ENCODE measurements at places on chromosomes 11 and 22.

GRCh38 chr22:50699001-50699755 is 26.6 kb downstream of the SHANK3 start:
- no peak for DNase-seq

GRCh38 chr11:9385327-9385899 is 961 bp downstream of the IPO7 start:
- no peak for DNase-seq

DNA sequence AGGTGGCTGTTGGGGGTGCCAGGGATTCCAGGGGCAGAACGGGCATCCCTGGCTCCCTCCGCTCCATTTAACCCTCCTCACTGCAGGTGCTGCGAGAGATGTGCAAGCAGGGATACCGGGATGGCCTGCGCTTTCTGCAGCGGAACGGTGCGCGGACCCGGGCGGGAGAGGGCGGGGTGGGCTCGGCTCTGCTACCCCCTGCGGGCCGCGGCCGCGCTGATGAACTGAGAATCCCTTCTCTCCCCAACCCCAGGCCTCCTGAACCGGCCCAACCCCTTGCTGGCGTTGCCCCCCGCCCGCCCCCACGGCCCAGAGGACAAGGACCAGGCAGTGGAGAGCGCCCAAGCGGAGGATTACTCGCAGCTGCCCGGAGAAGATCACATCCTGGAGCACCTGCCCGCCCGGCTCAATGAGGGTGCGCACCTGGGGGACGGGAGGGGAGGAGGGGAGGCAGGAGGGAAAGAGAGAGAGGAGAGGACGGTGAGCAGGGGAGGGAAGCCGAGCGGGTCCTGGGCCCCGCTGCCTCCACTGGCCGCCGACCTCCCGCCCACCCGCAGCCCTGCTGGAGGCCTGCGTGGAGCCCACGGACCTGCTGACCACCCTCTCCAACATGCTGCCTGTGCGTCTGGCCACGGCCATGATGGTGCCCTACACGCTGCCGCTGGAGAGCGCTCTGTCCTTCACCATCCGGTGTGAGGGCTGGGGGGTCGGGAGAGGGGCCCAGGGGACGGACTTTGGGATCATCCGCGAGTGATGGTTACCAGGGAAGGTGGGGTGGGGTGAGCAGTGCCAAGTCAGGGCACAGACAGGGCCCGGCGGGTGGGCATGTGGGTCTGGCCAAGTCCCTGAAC is 4.1 kb upstream of the CRACR2B start:
- no peak for DNase-seq

- DNase-seq, result no peak
These were observed 89.4 kb downstream of the PKNOX2 start for GRCh38 chr11:125253795-125254525.

DNA sequence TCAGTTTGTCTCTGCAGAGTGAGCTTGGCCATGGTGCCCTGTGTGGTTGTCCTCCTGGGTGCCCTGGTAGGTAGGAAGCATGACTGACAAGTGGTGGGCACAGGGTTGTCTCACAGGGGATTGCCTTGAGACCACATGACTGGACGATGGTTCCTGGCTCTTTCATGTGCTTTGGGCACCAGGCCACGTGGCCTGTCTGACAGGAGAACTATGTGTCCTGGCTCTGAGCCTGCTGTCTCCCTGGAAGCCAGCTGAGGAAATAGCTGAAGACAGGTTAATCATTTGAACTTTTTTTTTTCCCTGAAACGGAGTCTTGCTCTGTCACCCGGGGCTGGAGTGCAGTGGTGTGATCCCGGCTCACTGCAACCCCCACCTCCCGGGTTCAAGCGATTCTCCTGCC is 93.2 kb downstream of the LDLRAD3 start:
- peak; percentile 28 for DNase-seq

GRCh38 chr11:44824300-44824704 is 97.5 kb downstream of the TSPAN18 start:
- DNase-seq, result no peak

DNA sequence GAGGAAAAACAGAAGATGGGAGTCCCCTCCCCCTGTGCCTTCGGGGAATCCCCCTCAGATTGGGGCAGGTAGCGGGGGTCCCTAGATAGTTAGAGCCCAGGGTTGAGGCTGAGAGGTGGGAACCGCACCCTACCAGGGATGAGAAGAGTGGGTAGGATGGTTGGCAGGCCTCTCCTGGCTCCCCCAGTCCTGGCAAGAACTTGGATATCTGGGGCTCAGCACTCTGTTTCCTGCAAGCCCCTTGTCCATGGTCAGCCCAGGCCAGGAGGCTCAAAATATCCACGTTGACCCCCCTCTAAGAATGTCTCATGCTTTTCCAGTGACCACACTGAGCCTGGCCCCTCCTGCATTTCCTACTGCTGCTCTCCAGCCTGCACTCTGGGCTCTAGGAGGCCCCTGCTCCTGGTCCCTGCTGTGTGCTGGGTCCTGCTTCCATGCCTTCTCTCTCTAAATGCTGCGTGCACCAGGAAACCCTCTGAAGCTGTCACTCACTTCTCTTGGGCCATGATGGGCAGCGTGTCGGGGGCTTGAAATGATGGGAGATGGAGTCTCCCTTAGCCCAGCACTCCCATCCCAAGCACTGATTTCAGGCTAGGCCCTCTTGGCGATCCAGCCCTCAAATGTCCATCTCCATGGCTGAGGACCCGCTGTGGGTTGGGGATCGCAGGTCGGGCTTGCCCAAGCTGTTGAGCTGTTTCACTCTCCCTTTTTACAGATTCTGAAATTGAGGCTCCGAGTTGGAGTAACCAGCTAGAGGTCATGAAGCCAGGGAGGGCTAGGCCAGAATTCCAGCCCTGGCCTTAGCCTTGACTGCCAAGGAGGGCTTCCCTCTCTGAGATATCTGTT is 2.0 kb downstream of the MAP3K11 start:
- DNase-seq, result no peak

GRCh38 chr11:17972987-17973386 is 39.9 kb downstream of the SERGEF start:
- peak; percentile 86 for DNase-seq

DNA sequence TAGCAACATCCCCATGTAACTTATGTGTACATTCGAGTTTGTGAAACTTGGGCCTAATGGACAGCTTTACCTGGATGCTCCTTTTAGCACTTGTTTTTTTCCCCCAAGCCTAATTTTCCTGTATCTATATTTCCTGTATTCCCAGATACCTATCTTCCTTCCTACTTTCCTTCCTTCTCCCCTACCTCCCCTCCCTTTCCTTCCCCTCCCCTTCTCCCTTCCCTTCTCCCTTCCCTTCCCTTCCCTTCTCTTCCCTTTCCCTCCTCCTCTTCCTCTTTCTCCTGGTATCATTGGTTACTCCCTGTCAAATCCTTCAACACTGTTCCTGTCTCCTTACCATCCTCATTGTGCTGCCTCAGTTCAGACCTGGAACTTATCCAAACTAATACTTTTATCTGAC is 111.8 kb downstream of the HIPK3 start:
- no peak for DNase-seq

DNA sequence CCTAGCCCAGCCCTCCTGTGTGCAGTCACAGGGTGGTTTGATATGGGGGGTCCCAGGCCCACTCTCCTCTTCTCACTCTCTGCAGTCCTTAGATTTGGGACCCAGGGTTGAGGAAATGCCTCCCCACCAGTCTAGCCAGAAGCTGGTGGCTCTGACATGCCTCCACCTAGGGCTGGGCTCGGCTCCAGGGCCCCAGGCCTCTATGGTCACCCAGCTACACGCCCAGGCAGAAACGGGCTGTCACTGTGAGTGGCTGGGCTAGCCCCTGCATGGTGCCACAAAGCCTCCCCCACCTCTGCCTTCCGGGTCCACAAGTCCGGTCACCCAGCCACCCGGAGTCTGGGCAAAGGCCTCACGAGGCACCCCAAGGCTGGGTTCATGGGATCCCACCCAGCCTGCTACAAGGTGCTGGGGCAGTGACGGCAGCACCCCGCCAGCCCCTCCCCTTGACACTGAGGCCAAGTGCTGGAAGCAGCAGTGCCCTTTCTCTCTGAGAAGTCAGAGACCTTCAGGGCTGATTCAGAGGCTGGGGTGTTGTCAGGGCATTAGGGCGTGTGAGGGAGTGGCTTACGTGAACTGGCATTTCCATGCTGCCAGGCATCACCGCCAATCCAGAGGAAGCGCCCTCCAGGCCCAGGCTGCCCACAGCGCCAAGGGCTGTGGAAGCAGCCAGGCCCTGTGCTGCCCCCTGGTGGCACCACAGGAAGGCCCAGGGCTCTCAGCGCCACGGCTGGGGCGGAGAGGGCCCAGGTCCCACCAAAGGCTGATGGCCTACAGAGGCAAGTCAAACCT is 638 bp upstream of the PITPNM1 start:
- DNase-seq, result peak; percentile 90

DNA sequence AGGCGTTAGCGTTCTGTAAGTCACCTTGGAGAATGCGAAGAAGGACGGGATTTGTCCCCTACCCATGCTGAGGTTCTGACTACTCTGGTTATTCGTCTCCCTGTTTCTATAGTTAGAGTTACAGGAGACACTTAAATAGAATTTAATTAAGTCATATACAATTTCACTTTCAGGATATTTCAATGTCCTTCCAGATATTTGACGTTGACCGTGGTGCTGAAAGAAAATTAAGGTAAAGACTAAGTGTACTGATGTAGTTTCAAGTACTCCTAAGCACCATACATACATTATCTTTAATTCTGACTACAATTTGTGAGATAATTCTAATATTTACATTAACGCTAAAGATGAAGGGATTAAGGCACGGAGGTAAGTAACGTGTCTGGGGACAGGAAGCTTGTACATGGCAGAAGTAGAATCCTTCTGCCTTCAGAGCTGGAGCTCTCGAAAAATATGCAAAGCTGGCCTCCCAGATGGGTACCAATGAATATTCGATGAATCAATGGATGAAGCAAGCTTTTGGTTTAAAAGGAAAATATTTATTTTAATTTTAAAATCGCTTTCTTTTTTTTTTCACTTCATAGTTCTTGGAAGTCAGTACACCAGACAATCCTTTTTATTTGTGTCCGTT is 539 bp upstream of the SLC36A4 start:
- no peak for DNase-seq

DNA sequence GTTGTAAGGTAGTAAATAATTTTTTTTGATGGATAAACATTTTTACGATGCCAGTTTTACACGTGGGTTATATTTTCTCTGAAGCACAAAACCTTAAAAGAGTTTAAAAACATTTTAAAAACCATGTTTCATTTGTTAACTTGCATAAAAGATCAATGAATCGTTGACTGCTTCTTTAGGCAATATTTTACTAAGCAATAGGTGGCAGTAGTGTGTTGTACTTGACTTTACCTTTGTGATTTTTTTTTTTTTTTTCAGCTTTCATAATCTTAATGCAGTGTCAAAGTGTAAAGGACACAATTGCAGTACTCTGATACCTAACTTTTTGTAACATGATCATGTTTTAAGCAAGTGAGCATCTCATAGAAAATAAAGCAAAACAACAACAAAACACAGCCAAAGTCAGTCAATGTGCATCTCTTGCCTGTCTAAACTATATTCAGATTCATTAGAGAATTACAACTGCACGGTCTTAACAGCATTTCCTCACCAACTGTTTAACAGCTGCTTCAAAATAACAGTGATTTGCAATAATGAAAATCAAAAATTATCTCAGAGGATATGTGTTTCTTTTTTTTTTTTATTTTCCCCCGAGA is 27.7 kb downstream of the DNAJC24 start:
- DNase-seq, result peak; percentile 8

- no peak for DNase-seq
These were observed 267.9 kb downstream of the CASP12 start for GRCh38 chr11:104630352-104630751.

DNA sequence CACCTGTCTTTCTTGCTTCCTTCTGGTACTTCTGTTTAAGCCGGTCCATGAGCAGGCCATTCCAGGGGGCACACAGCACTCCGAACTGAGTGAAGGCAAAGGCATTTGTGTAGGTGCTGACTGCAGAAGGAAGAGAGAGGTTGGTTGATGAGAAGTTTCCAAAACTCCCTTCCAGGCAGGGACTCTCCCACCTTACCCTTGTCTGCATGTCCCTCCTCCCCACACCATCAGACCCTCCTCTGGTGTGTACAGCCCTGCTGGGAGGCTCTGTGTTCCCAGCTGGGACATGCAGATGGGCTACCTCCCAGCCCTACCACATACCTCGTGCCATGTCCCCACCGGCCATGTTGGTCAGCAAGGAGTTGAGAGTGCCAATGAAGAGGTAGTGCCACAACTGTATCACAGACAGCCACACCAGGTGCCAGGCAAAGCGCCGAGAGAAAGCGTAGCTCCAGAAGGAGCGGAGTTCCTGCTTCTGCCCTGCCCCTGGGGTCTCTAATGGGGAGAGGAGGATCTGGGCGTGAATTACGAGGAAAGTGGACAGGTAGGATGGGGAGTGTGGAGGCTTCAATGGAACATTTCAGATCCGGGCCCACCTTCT is 12.2 kb downstream of the SLC43A3 start:
- no peak for DNase-seq

DNA sequence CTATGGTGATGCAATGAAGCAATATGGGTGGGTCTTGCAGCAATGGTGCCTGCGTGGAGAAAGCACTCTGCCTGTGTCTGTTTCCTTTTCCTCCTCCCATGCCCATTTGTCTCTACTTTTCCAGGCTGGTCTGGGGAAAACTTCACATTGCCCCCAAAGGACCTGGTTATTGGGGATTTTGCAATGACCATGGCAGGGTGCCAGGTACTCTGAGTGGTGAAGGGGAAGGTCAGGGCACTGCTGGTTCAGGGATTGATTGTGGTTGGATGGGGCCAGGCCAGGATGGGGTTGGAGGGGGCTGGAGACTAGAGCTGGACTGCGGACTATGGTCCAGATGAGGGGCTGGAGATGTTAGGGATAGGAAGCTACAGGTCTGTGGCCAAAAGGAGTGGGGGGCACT is 92.1 kb downstream of the INSC start:
- DNase-seq, result no peak

DNA sequence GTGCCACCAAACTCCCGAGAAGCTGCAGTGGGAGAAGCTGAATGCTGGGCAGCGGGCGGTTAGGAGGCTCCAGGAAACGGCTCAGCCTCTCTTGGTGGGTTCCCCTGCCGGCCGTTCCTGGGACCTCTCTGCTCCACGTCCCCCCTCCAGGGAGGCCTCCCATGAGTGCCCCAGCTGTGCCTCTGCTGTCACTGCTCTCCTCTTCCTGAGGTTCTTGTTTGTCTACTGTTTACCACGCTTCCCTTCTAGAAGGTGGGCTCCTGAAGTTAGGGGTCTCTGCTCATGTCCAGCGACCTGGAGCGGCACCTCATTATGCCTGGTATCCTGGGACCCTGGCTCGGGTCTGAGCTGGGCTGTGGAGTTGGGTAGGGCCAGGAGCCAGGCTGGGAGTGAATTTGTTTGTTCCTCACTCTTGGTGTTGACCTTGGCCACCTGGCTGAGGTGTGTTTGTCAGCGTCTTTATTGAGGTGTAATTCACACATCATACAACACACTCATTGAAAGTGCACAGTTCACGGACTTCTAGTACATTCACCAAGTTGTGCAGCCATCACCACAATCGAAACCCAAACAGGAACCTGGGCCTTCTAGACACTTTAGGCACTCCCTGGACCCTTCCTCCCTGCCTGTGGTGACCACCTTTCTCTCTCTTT is 37.8 kb upstream of the GRAMD4 start:
- DNase-seq, result no peak

DNA sequence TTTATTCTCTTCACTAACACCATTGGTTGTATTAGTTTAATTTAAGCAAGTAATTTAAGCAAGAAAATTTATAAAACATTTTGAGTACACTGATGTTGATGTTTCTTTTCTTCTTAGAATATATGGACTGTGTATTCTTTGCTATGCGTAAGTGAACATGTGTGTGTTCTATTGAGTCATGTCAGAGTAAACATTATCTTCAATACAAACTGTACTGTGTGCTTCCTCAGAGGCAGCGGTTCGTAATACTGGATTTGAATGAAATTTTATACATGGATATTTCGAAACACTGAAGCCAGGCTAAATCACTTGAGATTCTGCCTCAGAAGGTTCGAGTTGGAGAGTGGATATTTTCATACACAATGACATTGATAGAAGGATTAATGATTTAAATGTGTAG is 452.6 kb downstream of the LUZP2 start:
- no peak for DNase-seq
